ENCODE measurements at places on chromosomes 6 and 20.

GRCh38 chr6:163645560-163645959 lies 231.0 kb downstream of the QKI start:
- H3K27me3 ChIP-seq = no peaks in the 10 kb centered on the region
- no peak overlapping the region for H3K4me3 ChIP-seq
- H3K4me1 ChIP-seq = no peaks in the 10 kb centered on the region
- no peak for DNase-seq

DNA sequence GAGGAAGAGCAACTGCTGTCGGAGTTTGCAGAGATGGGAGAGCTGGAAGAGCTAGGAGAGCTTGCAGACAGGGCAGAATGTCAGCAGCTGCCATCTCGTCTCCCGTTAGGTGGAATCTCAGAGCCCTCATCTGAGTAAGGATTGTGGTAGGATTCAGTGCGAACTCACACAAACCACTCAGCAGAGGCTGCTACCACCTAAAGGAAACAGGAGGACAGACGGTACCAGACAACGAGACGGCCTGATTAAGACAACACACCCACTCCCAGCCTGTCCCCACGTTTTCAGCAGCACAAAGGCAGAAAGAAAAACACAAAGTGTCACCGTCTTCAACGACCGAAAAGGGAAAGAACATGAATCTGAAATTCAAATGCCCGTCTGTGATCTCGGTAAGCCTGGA lies 4.1 kb downstream of the LEMD2 start:
- H3K4me1 ChIP-seq = peaks cover 34% of the 10 kb centered on the region
- H3K36me3 ChIP-seq = peaks cover 68% of the 10 kb centered on the region
- no peak overlapping the region for H3K4me3 ChIP-seq
- no peak for DNase-seq
- H3K27me3 ChIP-seq = no peaks in the 10 kb centered on the region

GRCh38 chr6:45959534-45960145 lies 56.0 kb downstream of the CLIC5 start:
- H3K27ac ChIP-seq = no peak overlapping the region
- no peak for DNase-seq
- H3K36me3 ChIP-seq = no peaks in the 10 kb centered on the region
- no peaks in the 10 kb centered on the region for H3K27me3 ChIP-seq
- no peak overlapping the region for H3K4me3 ChIP-seq

GRCh38 chr6:143276436-143276835 lies 174.1 kb downstream of the ADAT2 start:
- peaks cover 8% of the 10 kb centered on the region for H3K4me1 ChIP-seq
- H3K27ac ChIP-seq = no peak overlapping the region
- no peaks in the 10 kb centered on the region for H3K36me3 ChIP-seq
- no peak overlapping the region for H3K4me3 ChIP-seq

DNA sequence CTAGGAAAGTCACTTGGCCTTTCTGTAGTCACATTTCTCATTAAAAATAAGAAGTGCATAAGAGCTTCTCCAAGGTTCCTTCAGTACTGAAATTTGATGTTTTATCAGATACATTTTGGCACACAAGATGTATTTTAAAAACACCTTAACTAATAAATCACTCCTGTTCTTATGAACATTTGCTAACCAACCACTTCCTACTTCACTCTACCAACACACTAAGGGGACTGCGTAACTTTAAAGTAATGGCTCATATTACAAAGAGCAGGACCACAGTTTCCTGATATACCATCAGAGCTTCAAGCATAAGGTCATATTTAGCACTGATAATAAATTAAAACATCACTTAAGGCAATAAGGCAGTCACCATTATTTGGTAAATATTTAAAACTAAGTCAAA lies 104.4 kb downstream of the RALGAPA2 start:
- H3K4me3 ChIP-seq = no peak overlapping the region
- peaks cover 8% of the 10 kb centered on the region for H3K4me1 ChIP-seq
- DNase-seq = no peak
- no peaks in the 10 kb centered on the region for H3K27me3 ChIP-seq

- H3K4me3 ChIP-seq = peak overlapping the region; percentile 81
- peaks cover 19% of the 10 kb centered on the region for H3K36me3 ChIP-seq
- DNase-seq = peak; percentile 37
- H3K27me3 ChIP-seq = peaks cover 35% of the 10 kb centered on the region
- H3K27ac ChIP-seq = peak overlapping the region; percentile 76
These were observed 1.6 kb downstream of the HLA-DQB1 start for GRCh38 chr6:32664827-32665362.

DNA sequence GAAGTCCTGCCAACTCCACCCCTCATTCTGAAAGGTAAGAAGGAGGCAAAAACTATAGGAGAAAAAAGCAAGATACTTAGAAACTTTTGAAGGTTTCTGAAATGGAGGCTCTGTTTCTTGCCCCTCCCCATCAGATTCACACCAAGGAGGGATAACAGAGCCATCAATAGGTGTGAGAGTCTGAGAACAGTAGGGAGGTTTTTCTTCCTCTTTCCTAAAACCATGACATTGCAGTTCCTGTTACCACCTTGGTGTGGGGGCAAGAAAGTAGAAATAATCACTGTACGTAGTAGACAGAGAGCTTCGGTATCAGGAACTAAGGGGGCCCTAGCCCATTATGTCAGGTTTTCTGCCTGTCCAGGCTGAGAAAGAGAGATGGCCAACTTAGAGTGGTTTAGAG lies 333.3 kb upstream of the SYNCRIP start:
- H3K27ac ChIP-seq = no peak overlapping the region
- H3K4me3 ChIP-seq = no peak overlapping the region
- H3K36me3 ChIP-seq = no peaks in the 10 kb centered on the region
- H3K27me3 ChIP-seq = no peaks in the 10 kb centered on the region
- H3K4me1 ChIP-seq = no peaks in the 10 kb centered on the region
- no peak for DNase-seq

DNA sequence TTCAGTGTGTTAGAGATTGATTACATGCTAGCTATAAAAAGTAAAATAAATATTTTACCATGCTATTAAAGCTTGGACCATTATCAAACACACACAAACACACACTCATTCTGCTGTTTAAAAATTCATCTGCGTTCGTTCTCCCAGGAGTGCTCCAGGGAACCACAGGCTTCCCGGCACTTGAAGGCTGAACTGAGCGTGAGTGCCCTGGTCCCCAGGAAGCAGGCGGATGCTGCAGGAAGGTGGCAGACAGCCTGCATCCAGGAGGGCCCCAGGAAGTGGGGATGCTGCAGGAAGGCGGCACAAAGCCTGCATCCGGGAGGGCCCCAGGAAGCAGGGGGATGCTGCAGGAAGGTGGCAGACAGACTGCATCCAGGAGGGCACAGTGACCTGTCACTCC lies 147.2 kb upstream of the SNX9 start:
- H3K4me1 ChIP-seq = no peaks in the 10 kb centered on the region
- H3K4me3 ChIP-seq = no peak overlapping the region
- H3K36me3 ChIP-seq = no peaks in the 10 kb centered on the region

DNA sequence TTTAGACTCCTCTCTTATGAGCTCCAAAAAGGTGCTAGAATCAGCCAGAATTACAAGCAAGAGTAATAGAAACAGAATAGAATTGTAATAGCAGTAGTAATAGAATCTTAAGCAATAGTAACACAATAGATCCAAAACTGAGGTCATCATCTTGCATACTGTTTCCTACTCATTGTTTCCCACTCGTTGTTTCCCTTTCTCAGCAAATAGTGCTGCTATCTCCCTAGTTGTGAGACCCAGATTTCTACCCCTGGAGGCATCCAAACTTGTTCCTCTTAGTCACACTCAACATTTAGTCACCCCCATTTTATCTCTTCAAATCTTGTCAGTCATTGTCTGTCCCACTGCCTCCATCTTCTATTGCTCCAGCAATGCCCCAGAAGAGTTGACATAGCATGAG lies 356.9 kb upstream of the MARCKS start:
- H3K27ac ChIP-seq = no peak overlapping the region
- H3K36me3 ChIP-seq = no peaks in the 10 kb centered on the region
- H3K4me3 ChIP-seq = no peak overlapping the region

- no peak for DNase-seq
- H3K36me3 ChIP-seq = peaks cover 58% of the 10 kb centered on the region
- no peaks in the 10 kb centered on the region for H3K27me3 ChIP-seq
- no peak overlapping the region for H3K27ac ChIP-seq
These were observed 3.2 kb upstream of the DEF6 start for GRCh38 chr6:35294308-35294945.

DNA sequence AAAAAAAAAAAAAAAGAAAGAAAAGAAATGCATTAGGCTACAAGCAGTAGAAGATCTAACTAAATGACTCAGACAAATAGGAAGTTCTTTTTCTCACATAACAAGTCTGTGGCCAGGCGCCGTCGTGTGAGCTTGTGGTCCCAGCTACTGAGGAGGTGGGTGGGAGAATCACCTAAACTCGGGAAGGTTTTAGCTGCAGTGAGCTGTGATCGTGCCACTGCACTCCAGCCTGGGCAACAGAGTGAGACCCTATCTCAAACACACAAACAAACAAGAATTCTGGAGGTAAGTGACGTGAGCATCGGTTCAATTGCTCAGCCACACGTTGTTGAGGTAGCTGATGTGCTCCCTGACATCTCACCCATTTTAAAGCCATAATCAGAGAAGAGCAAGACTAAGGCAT lies 37.9 kb upstream of the SLC23A2 start:
- peaks cover 6% of the 10 kb centered on the region for H3K27me3 ChIP-seq
- H3K27ac ChIP-seq = no peak overlapping the region
- no peak overlapping the region for H3K4me3 ChIP-seq
- H3K36me3 ChIP-seq = no peaks in the 10 kb centered on the region
- no peak for DNase-seq

DNA sequence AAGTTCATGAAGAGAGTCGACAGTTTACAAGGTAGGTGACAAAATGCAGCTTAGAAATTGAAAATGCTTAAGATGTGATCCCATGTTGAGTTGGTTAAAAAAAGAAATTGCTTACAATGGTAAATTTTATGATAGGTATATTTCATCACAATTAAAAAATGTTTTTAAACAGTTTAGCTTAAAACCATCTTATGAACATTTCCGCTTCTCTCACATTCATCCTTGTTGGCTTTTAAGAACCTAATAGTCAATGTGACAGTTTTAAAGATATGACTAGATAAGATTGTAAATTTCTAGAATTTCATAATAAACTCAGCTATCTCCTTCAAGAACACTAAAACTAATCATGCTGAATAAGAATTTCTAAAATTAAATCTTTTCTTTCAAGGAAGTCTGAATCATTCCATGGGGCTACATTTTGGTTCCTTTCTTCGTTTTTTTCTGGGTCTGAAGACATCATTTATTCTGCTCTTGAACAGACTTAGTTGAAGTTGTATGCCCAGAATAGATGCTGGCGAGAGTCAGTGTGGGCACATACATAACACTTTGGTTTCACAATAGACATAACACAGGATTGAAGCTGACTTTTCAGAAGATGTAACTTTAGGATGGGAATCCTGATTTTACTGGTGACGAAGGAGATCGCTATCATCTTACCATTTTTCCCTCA lies 35.9 kb upstream of the LTV1 start:
- H3K4me1 ChIP-seq = peaks cover 50% of the 10 kb centered on the region
- H3K4me3 ChIP-seq = peak overlapping the region; percentile 26
- H3K27ac ChIP-seq = peak overlapping the region; percentile 84
- H3K36me3 ChIP-seq = peaks cover 39% of the 10 kb centered on the region
- H3K27me3 ChIP-seq = no peaks in the 10 kb centered on the region
- no peak for DNase-seq

DNA sequence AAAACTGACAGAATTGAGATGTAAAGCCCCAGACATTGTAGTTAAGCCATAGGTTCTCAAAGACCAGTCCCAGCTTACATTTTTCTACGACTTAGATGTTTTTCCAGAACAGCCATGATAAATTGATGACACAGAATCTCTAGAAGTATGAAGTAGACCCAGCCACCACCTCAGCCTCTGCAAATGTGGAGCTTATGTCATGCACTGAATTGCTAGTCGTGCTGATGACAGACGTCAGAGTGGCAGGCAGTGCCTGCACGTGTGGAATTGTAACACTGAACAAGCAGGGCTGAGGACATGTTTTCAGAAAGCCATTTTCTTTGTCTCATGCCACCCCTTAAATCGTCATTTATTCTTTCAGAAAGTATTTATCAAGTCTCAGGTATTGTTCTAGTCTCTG lies 72.4 kb upstream of the TMEM181 start:
- H3K36me3 ChIP-seq = no peaks in the 10 kb centered on the region
- H3K4me1 ChIP-seq = peaks cover 6% of the 10 kb centered on the region
- no peak for DNase-seq

- H3K4me1 ChIP-seq = peaks cover 11% of the 10 kb centered on the region
- H3K27ac ChIP-seq = no peak overlapping the region
- no peaks in the 10 kb centered on the region for H3K36me3 ChIP-seq
These were observed 5.6 kb upstream of the BEND6 start for GRCh38 chr6:56949265-56949664.

DNA sequence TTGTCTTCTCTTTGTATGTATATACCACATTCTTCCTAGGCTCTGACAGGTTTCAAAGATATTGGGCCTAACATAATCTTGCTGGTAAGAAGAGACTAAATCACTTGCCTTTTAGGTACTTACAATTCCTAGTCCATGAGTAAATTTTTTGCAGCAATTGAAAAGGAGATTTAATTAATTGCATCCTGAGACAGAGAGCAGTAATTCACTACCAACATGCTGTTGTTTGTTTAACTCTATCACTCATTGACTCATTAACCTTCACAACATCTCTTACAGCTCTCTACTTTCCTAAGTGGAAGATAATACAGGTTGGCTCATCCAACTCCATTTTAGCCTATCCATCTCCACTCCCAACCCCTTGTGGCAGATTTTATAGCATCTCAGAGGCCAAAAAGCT lies 280.4 kb downstream of the ALDH8A1 start:
- H3K4me1 ChIP-seq = peaks cover 8% of the 10 kb centered on the region
- DNase-seq = no peak
- no peaks in the 10 kb centered on the region for H3K36me3 ChIP-seq
- no peaks in the 10 kb centered on the region for H3K27me3 ChIP-seq
- H3K27ac ChIP-seq = no peak overlapping the region
- no peak overlapping the region for H3K4me3 ChIP-seq

DNA sequence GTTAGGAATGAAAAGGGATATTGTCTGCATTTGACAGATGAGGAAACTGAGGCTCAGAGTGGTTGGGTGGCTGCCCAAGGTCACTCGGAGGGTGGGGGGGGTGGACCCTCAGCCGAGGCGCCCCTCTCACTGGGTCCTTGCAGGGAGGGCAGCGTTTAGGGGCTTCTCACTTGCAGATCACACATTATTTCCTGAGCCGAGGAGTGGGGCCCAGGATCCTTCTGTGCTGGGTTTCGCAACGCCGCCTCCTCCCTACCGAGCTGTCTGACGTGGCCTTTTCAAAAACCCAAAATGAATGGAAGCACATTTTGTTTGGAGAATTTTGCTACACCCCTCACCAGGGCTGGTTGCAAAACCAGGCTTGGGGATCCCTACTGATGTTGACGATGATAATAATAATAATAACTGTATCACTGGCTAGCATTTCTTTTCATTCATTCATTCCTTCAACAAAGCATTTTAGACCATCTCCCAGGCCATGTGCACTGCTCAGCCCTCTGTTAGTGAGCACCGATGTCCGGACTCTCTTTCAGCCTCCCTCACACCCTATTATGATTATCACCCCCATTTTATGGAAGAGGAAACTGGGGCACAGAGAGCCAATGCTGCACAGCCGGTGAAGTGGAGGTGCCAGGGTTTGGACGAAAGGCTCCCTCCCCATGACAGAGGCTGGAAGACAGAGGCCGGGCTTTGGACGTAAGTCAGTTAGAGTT lies 5.2 kb downstream of the DLGAP4 start:
- H3K4me1 ChIP-seq = no peaks in the 10 kb centered on the region
- peaks cover 26% of the 10 kb centered on the region for H3K27me3 ChIP-seq
- no peak for DNase-seq

GRCh38 chr20:1939270-1939595 lies 44.0 kb downstream of the SIRPA start:
- no peak overlapping the region for H3K27ac ChIP-seq
- no peaks in the 10 kb centered on the region for H3K36me3 ChIP-seq
- H3K4me1 ChIP-seq = no peaks in the 10 kb centered on the region
- peaks cover 4% of the 10 kb centered on the region for H3K27me3 ChIP-seq
- no peak overlapping the region for H3K4me3 ChIP-seq
